ENCODE measurements at places on chromosomes 3 and 15.

- no peak for DNase-seq
Observed at GRCh38 chr3:109432833-109433232, 95.5 kb upstream of the DPPA4 start.

- no peak for DNase-seq
Observed at GRCh38 chr3:189369636-189370035, 197.9 kb downstream of the TPRG1 start.

- DNase-seq: no peak
Observed at GRCh38 chr3:67064105-67064504, 66.0 kb downstream of the KBTBD8 start.

DNA sequence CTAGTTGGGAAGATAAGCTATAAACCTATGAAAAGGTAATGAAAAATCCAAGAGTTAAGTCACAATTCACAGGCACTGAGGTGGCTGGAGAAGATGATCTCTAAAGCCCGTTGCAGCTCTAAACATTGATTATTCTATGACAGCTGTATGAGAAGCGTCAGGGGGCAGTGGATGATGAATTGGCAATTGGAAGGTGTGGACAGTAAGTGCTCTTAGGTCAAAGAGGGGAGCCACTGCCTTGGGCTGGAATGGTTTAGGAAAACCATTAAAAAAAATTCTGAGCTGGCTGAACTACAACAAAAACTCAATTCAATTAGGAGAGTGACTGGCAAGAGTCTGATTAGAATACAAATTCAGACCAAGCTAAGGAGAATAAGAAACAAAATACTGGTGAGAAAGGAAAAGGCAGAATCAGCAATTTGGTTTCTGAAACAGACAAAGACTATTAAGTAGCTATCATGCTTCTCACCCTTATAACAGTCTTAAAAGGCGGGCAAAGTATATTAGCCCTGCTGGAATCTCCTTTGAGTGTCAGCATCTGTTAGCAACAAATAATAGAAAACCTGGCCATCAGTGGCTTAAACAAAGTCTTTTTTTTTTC lies 8.8 kb upstream of the NMD3 start:
- DNase-seq: no peak

- no peak for DNase-seq
Observed at GRCh38 chr15:32675466-32675865, 34.0 kb downstream of the SCG5 start.

- no peak for DNase-seq
Observed at GRCh38 chr15:39959411-39959810, 25.5 kb downstream of the EIF2AK4 start.
